ENCODE measurements at places on chromosomes 11 and 22. TPM values are rescaled to one million over a fixed set of nuclear protein-coding genes. Genes with fewer than 3 reads are reported as not detected.

GRCh38 chr11:12986194-12986898, 22.8 kb upstream of the RASSF10 start:
- no peak for DNase-seq

Gene CSF2RB
- not detected for total RNA-seq

- DNase-seq: no peak
Measured at GRCh38 chr11:2799881-2800654, 85.5 kb downstream of the CDKN1C start.

DNA sequence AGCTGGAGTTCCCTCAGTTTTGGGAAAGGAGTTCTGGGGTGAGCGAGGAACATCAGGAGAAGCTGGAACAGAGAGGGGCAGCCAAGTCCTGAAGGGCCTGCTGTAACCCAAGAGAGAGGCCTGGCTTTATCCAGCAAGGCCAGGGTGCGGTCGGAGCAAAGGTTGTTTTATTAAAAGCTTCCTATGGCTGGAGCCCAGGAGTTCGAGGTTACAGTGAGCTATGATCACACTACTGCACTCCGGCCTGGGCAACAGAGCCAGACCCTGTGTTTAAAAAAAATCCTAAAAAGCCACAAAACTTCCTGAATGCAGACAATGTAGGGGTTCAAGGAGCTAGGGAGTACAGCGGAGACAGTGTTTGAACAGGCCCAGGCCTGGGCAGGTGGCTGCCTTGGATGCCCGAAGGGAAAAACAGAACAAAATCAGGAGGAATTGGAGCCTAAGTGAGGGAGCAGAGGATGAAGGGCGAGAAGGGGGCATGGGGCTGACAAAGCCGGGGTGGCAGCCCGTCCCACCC, 22.2 kb upstream of the MALAT1 start:
- DNase-seq: no peak

- no peak for DNase-seq
Measured at GRCh38 chr11:1843098-1843473, 4.3 kb downstream of the TNNI2 start.

- no peak for DNase-seq
Measured at GRCh38 chr11:82972103-82972502, 70.6 kb downstream of the DDIAS start.

- DNase-seq: no peak
Measured at GRCh38 chr22:50710221-50710620, 27.8 kb upstream of the ACR start.

GRCh38 chr22:43828998-43829782, 17.1 kb upstream of the EFCAB6 start:
- DNase-seq: peak; percentile 39

Gene VWCE
- total RNA-seq: not detected

DNA sequence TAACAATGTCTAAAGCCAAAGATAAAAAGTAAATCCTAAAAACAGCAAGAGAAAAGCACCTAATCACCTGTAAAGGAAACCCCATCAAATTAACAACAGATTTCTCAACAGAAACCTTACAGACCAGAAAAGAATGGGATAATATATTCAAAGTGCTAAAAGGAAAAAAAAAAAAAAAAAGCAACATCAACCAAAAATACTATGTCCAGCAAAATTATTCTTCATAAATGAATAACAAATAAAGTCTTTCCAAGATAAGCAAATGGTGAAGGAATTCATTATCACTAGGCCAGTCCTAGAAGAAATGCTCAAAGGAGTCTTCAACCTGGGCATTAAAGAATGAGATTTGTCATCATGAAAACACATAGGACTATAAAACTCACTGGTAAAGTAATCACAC, 192.0 kb upstream of the UBASH3B start:
- DNase-seq: no peak

DNA sequence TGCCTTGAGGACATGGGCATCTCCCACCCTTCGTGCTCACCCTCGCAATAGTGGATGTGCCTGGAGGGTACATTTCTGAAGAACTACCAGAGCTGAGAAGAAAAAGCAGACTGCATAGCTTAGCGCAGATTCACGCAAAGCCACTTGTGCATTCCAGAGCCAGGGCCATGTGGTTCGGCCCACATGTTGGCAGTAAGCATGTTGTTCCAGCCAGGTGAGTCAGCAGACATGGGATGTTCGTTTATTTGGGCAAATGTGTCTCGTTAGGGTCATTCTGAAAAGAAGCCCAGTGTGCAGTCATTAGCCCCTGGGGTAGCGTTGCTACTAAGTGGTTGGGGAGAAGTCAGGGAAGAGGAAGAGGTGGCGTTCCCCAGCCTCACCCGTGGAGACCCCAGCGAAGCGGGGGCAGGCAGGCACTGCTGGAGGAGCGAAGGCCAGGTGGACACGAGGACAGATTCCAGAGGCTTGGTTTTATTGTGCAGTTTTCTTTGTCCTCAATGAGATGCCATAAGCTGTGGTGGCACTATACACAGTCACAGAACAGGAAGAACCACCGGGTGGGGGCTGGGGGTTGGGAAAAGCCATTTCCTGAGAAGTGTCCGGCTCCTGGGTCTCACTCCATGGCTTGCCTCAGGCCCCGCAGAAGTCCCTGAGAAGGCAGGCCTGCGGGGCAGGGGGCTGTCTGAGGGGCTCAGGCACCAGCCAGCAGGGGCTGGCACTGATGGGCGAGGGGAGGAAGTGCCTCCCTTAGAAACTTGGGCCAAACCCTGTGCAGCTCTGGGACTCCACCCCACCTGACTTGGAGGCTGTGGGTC, 5.0 kb downstream of the THY1 start:
- peak; percentile 96 for DNase-seq

DNA sequence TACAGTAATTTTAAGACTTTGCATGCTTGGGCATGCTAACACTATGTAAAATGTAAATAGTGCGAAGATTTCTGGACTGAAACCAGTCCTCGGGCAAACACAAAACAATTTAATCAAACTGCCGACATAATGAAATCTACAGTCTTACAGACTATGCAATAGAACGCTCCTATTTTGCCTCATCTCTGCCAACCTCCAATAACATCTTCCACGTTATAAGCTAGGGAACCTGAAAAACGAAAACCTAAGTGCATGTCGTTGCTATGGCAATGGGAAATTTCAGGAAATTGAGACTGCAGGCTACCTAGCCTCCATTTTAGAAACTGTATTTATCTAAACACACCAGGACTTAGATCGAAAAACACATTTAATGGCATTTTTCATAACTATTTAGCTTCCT, 1.1 kb downstream of the CSTF3 start:
- no peak for DNase-seq

Gene GALNT18
- total RNA-seq: 25.3 TPM

Gene OR10D3
- total RNA-seq: not detected

GRCh38 chr11:44505581-44506054, 59.8 kb upstream of the CD82 start:
- peak; percentile 36 for DNase-seq

DNA sequence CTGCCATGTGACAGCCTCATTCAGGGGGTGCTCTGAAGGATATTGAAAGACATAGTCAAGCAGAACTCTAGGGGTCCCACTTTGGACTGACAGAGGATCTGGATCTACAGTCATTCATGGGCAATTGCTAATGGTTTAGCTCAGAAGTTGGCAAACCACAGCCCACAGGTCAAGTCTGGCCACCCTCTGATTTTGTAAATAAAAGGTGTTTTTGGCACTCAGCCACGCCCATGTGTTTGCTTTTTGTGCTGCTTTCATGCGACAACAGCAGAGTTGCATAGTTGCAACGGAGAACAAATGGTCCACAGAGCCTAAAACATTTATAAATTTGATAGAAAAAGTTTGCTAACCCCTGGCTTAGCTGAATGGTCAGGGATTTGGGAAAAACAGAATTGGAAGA, 41.7 kb downstream of the RPS6KA4 start:
- DNase-seq: no peak

Gene ST14
- not detected for total RNA-seq

DNA sequence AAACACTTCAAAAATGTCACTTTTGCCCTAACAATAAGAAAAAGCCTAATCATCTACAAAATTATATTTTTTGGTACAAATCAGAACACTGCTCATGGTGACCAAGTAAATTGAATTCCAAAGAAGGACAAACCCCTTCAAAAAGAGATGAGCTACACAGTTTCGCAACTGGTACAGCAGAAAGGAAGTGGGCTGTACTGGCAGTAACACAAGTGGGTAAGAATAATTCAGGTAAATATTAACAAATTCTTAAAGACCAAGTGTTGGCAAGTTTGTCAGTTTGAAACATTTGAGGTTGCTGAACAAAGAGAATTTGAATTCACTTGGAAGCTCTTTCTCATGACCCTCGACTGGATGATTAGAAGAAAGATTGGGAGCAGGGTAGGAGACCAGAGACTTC, 35.5 kb downstream of the MSANTD4 start:
- DNase-seq: no peak

DNA sequence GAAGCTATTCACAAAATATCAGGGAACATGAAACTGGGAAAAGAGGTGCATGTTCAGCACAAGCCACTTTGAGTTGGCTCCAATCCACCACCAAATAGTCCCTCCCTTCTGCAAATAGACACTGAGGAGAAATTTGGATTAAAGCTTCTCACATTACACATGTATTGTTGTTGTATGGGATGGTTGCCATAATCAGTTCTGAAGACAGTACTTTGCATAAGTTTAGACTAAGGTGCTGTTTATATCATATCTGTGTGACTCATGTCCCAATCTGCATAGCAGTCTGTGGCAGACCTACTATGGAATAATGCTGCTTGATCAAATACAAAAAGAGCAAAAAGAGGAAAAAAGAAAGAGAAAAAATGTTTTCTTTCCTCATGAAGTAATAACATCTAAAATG, 376.7 kb upstream of the DDI1 start:
- no peak for DNase-seq

DNA sequence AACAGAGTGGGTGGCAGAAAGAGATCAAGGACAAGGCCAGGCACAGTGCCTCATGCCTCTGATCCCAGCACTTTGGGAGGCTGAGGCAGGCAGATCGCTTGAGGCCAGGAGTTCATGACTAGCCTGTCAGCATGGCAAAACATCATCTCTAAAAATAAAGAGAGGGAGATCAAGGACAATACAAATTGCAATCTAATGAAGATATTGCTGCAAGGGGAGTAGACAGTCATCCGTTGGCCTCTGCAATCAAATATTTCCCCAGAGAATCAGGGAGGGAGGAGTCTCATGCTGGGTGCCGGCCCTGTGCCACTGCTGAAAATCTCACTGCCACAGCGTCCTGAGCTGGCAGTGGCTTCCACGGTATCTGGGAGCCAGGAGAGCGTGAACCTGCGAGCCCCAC, 19.4 kb upstream of the IL17RA start:
- no peak for DNase-seq

GRCh38 chr11:46281371-46281831, 3.9 kb downstream of the CREB3L1 start:
- no peak for DNase-seq

GRCh38 chr11:72668629-72669347, 5.4 kb downstream of the PDE2A start:
- DNase-seq: no peak

Gene HSPB2
- 3.8 TPM for total RNA-seq

Gene CRYBB1
- not detected for total RNA-seq

Data from MG63 (cell line).